Kidney capillary endothelial cell (primary cell): ENCODE measurements at places on chromosomes 1 and 21.

DNA sequence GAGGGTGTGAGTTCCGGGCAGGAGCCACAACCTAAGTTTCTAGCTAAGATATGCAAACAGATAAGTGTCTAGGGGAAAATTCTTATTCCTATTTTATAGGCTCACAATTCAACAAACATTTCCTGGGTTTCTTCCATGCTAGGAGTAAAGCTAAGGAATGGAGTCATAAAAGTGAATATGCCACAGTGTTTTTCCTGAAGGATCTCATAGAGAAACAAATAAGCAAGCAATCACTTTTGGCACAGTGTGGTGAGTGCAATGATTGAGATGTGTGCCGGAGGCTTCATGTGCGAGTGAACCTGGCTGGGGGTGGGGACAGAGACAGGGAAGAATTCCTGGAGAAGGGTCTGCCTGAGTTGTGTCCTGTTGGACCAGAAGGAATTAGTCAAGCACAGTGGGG, 147.4 kb downstream of the TENT5C start:
- no peak for DNase-seq

GRCh38 chr1:69197816-69198215, 369.9 kb upstream of the LRRC7 start:
- no peak for DNase-seq

DNA sequence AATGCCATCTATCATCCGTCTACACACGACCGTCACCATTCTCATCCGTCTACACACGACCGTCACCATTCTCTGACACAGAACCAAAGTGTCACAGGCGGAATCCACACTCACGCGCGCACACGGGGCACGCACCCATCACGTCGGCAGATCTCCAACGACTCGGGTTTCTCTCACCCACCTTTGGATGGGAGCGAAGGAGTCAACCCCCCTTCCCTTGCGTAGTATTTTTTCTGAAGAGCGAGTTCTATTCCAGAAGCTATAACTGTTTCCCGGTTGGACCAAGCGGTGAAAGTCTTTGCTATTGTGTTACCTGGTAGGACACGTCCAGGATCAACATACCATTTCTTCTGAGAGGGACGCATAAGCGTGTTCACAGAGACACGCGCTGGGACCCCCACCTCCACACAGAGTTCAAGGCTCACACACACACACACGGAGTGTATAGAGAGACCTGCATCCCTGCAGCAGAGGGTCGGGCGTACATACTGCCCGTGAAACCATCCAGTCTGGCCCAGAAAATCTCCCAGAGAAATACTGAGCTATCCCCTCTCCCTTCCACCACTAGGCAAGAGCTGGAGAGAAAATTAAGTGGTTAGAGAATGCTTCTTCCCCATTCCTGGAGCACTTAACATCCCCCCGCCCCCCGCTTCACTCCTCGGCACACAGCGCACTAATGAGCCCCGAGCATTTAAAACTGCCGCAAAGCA, 741 bp downstream of the DUSP10 start:
- peak; percentile 22 for DNase-seq

GRCh38 chr1:107196973-107197562, 56.2 kb downstream of the NTNG1 start:
- DNase-seq: peak; percentile 21

- DNase-seq: no peak
These were observed 881.5 kb downstream of the LTN1 start for GRCh38 chr21:28111151-28111619.

DNA sequence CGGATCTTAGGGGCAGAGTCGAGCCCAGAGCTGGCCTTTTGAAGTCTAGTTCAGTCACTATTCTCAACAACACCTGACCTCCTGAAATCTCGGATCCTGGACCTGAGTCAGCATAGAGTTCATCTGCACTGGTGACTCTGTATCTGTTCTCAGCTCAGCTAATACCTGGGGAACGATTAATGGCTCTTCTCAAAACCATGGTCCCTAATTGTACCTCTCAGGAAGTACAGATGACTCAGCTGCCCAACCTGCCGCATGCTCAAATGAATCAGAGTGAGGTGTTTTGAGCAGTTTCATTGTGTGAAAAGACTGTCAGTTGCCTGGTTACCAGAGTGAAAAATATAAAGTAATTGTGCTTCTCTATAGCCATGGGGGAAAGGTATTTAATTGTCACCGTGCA, 89.2 kb downstream of the SLC35F3 start:
- no peak for DNase-seq

DNA sequence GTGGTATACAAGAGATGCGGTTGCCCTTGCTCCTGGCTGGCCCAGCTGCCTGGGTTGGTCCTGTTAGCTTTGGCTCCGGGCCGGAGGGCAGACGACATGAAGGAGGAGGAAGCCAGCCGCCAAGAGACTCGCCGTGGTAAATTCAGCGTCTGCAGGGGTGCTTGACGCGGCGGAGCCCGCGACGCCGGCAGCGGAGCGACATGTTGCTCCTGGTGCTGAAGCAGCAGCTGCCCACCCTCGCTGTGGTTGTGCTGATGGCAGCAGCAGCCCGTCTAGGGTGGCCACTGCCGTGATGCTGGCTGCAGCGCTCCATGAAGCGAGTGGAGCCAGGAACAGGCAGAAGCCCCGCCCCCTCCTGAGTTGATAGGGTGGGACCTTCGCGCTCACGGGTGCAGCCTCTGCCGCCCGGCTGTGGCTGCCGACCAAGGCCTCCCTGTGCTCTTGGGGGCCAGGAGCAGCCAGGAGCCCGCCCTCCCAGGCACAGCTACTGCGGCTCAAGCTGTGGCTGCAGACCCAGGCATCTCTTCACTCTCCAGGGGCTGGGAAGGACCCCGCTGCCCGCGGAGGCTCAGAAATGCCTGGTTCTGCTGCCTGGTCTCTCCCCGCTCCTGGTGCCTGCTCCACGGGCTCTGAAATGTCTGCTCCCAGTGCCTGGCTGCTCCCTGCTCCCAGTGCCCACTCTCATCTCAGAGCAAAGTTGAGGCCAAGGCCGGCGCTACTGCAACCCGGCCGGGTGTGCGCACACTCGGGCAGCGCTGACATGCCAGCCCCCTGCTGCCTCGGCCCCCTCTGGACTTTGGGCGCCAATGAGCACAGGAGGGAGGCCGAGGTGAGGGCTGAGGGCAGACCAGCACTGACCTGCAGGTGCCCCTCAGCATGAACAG, 4.4 kb upstream of the ZNF692 start:
- DNase-seq: peak; percentile 30

GRCh38 chr1:59429656-59430055, 132.8 kb downstream of the FGGY start:
- DNase-seq: no peak

- DNase-seq: no peak
These were observed 82.4 kb downstream of the ZMYM4 start for GRCh38 chr1:35350872-35351271.

GRCh38 chr1:183652107-183652506, 1.0 kb downstream of the APOBEC4 start:
- DNase-seq: no peak

- DNase-seq: no peak
These were observed 957 bp downstream of the CAPN9 start for GRCh38 chr1:230747890-230748800.

DNA sequence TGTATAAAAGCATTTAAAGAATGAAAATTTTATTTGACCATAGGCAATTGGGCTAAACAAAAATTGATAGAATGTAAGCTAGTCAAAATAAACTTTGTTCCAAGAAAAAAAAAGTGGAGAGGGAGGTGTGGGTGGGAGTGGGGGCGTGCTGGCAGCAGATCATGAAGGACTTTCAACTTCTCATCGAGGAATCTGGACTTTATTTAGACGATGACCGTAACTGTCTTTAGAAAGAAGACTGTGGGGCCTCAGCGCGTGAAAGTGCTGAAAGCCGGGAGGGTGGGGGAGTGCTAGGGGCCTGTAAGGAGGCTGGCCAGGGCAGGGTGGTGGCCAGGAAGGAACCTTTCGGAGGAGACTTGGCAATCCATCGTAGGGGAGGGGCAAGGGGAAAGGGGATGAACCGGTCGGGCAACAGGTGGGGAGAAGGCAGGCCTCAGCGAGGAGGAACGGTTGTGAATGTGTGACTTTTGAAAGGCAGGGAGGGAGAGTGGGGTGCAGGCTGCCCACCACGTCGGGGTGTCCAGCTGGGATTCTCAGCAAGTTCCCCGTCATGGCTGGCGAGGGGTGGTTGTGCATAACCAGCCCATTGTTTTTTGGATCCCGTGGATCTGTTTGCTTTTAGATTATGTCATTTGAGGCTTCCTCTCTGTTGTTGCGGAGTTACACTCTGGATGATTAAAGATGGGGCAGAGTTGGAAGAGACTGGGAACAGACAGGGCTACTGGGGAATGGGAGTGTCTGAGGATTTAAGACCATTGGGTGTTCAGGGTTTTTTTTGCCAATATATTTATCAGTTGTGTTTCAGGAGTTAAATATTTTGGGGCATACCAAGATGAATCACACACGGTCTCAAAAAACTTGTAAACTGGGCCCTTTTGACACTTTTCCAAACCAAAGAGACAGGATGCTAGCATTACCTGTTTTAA, 35.5 kb downstream of the HUNK start:
- DNase-seq: no peak

DNA sequence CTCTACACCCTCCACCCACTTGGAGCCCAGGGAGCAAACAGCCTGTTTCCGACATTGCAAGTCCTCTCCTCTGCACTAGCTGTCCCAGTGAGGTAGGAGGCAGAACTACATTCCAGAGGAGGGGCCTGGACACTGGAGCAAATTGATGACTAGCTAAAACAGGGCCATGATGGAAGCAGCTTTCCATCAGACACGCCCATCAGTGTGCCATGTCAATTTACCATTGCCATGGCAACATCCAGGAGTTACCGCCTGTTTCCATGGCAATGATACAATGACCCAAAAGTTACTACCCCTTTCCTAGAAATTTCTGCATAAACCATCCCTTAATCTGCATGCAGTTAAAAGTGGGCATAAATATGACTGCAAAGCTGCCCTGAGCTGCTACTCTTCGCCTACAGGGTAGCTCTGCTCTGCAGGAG, 647.1 kb downstream of the PTPRU start:
- no peak for DNase-seq

GRCh38 chr1:32612189-32612881, 38.0 kb downstream of the ZBTB8OS start:
- DNase-seq: peak; percentile 81

DNA sequence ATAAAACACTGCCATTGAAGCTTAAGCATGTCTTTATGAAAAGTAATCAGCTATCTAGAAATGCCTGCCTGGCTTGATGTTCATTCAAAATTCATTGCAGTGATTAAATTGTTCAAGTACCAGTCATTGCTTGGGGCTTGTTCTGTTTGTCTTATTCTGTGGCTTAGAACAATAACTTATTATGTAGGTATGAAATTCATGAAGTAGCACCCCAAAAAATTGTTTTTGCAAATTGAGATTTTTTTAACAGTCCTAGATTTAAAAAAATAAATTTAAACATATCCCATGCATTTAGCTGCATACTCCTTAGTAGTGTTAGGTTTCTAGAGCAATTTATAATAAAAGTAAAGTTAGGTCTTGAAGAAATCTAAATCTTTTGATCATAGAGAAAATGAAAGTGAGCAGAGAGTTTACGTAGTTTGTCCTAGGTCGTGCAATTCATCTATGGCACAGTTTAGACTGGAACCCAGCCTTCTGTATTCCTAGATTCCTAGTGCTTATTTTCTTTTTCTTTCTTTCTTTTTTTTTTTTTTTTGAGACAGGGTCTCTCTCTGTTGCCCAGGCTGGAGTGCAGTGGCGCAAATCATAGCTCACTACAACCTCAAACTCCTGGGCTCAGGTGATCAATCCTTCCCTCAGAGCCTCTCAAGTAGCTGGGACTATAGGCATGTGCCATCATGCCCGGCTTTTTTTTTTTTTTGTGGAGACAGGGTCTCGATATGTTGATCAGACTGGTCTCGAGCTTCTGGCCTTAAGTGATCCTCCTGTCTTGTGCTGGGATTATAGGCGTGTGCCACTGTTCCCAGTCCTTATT, 9.3 kb downstream of the MIER1 start:
- DNase-seq: no peak
